ENCODE measurements at places on chromosomes 16 and 17.

DNA sequence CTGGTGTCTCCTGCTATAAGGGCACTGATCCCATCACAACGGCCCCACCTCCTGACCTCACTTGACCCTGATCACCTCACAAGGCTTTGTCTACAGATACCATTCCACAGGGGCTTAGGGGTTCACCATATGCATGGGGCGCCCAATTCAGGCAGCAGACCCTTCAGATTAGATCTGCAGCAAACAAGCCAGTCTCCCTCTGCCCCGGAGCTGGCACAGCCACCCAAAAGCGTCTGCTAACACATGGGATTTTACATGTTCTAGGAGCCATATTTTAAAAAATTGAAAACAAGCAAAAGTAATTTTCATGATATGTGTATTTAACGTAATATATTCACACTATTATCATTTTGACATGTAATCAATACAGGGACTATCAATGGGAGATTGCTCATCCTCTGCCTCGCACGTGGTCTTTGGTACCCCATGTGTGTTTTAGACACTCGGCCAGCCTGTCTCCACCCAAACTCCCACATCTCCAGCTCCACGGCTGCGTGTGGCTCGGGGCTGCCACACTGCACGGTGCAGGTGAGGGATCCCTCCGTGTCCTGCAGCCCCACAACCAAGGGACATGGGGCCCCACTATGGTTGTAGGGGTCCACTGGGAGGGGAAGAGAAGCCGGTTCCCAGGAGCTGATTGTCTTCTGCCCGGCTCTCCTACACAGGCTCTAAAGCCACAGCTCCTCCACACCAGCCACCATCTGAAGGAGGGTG, 107.6 kb downstream of the RBFOX3 start:
- DNase-seq = no peak

DNA sequence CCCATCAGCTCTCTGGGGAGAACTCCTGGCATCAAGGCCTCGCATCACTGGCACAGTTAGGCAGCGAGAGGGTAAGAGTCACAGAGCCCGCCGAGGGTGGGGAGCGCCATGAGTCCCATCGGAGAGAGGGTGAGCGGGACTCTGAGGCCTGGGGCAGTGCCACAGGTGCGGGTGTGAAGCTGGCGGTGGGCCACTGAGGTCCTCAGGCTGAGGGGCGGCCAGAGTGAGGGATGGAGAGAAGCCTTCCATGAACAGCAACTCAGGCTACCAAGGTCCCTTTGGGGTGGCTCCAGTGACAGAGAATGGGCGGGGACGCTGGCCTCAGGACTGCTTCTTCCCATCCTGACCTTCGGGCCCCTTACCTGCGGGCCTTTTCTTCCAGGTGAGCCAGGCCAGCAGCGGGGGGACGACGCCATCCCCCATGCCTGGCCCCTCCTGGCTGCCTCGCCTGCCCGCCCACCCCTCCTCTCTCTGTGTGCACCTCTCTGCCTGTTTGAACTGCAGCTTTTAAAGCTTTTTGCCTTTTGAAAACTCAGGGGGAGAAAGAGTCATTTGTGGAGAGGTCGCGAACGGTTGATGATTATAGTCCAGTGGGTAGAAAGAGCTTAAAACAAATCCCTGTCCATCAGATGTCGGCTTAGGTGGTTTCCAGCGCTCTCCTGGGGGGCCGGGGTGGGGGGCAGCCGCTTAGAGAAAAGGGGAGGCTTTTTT, 149.3 kb upstream of the GSE1 start:
- DNase-seq = peak; percentile 17

- DNase-seq = no peak
These were observed 1.0 kb downstream of the NHERF1 start for GRCh38 chr17:74749279-74750038.

GRCh38 chr16:11024333-11025053, 80.1 kb downstream of the CLEC16A start:
- DNase-seq = no peak

GRCh38 chr16:84790301-84790700, 29.5 kb upstream of the CRISPLD2 start:
- DNase-seq = no peak

DNA sequence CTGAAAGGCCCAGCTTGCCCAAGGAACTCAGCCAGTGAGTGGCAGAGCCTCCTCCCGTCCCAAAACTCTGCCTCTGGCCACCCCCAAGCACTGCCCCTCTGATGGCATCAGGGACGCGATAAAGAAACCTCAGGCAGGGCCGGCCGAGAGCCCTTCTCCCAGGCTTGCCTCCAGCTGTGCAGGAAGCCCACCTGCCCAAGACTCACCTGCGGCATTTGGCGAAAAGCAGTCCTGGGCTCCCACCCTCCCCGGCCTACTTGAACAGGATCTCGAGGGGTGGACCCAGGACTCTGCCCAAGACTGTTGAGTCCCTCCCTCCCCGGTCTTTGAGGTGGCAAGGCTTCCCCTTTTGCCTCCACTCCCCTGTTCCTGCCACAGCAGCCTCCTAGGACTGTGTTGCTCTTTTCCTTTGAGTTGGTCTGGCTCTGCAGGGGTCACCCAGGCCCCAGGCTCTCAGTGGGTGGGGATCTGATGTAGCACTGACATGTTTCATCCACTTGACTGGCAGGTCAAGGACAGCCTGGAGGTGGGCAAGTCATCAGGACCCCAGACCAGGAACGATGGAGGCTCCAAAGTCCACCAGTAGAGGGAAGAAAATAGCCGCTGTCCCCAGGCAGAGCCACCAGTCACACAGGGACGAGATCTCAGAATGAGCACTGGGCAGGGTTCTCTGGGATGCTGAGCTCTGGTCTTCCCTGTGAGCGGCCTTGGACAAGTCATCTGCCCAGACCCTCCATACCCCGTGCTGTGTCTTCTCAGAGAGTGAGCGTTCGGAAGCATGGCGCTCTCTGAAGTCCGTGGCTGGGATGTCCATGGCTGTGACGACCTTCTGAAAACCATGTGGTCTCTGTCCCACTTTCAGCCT, 111.0 kb upstream of the TNRC6C start:
- DNase-seq = no peak

DNA sequence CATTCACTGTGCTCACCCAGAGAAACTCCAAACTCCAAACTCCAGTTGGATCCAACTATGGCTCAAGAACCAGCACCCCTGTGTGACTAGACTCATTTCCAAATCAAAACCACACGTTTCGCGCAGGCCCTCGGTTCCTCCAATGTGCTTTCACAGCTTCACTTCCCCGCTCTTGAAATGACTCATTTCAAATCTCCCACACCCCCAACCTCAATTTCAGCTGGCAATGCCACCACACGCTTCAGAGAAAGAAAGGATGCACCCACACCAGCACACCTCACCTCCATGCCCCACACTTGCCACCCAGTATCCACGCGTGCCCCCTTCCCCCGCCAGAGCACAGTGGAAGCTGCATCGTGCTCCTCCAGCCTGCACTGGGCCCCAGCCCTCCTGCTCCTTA, 9.0 kb downstream of the TMEM92 start:
- DNase-seq = no peak

GRCh38 chr17:57106107-57106835, 21.2 kb downstream of the AKAP1 start:
- DNase-seq = no peak

DNA sequence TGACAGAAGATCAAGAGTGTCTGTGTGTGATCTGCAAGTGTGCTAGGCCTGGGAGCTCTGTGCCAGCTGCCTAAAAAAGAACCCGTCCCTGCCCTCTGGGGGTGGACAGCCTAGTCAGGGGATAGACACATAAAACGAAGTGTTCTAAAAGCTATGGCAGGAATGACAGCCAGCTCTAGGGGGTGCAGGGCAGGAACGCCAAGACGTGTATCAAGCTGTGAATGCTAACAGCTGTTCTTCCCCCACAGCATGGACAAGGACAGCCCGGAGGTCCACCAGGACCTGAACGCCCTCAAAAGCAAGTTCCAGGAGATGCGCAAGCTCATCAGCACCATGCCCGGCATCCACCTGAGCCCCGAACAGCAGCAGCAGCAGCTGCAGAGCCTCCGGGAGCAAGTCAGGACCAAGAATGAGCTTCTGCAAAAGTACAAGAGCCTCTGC, 5.1 kb downstream of the RASD1 start:
- no peak for DNase-seq

DNA sequence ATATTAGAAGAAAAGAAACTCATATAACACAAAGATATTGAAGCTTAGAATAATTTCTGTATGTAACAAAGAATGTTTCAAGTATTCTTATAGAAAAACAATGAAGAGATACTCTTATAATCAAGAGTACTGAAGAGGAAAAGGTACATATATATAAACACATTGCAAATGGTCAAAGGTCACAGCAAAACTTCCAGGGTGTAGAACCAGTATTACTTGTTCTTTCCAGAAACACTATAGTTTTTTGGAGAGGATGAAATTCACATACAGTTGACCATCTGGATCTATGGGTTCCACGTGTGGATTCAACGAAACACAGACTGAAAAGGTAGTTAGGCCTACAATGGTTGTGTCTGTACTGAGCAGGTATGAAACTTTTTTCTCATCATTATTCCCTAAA, 22.6 kb downstream of the PRPSAP1 start:
- DNase-seq = no peak

- no peak for DNase-seq
These were observed 10.2 kb upstream of the HOXB9 start for GRCh38 chr17:48636177-48637018.

DNA sequence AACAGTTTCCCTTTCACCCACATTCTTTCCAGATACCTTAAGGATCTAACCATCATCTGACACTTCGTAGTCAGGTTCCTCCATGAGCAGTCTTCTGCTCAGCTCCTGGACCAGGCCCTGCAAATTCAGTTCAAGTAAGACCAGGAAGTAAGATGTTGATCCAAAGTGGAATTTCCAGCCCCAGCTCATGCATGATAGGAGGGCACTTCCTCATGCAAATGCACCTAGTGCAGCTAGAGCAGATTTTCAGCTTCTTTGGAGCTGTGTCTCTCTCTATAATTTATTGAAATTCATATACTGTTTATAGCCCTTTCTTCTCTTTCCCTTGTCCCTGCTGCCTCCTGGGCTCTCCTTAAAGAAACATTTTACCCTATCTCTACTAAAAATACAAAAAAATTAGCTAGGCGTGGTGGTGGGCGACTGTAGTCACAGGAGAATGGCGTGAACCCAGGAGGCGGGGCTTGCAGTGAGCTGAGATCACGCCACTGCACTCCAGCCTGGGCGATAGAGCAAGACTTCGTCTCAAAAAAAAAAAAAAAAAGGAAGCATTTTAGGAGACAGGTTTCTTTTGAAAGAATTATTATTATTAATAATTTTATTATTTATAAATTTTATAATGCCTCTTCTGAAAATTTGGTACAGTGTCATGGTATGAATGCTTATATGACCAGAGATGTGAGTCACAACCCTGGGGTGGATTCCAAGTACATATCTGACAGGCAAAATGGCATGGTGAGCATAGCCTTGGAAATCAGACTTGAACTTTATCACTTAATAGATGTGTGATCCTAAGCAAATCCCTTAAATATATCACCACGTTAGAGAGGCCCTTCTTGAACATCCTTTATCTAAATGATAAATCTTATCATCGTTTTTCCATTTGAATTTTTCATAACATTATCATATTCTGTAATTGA, 94.3 kb downstream of the SSH2 start:
- no peak for DNase-seq

GRCh38 chr16:56041556-56042140, 149.6 kb upstream of the GNAO1 start:
- DNase-seq = peak; percentile 24

DNA sequence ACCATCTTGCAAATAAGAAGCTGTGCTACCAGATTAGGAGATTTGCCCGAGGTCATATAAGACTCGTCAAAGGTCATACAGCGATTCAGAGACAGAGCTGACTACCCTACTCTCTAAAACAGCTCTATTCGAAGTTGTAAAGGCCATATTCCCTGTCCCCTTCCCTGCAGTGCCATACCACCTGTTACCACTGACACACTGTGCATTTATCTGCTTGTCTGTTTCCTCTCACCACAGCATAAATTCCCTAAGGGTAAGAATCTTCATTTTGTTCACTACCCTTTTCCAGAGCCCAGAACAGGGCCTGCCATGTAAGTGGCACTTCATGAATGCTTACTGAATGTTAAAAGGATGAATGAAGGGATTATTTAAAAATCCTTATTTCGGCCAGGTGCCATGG, 3.4 kb upstream of the KSR1 start:
- DNase-seq = no peak

DNA sequence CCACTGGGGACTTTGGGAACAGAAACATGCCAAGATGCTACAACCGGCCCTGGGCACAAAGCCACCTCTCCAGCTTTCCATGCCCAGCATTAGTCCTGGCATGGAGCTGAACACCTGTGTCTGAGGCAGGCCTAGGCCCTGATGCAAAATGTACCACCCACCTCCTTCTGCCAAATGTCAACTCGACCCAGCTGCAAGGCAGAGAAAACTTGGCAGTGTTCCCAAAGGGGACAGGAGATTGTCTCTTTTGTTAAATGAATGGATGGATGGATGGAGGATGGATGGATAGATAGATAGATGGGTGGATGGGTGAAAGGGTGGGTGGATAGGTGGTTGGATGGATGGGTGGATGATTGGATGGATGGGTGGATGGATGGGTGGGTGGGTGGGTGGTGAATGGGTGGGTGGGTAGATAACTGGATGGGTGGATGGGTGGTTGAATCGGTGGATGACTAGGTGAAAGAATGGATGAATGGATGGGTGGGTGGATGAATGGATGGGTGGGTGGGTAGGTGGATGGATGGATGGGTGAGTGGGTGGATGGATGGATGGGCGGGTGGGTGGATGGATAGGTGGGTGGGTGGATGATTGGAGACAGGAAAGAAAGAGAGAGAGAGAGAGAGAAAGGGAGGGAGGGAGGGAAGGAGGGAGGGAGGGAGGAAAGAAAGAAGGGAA, 73.4 kb upstream of the TNRC6C start:
- peak; percentile 92 for DNase-seq

DNA sequence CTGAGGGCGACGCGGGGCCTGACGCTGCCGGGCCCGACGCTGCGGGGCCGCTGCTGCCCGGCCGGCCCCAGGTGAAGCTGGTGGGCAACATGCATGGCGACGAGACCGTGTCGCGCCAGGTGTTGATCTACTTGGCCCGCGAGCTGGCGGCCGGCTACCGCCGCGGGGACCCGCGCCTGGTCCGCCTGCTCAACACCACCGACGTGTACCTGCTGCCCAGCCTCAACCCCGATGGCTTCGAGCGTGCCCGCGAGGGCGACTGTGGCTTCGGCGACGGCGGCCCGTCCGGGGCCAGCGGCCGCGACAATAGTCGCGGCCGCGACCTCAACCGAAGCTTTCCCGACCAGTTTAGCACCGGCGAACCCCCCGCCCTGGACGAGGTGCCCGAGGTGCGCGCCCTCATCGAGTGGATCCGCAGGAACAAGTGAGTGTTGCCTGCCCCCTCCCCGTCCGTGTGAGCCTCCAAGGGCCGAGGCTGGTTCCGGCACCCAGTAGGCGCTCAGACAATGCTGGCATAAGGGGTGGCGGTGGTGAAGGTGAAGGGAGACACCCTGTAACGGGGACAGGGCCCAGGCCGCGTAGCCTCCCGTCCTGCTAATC, 676 bp downstream of the CPD start:
- DNase-seq = no peak

DNA sequence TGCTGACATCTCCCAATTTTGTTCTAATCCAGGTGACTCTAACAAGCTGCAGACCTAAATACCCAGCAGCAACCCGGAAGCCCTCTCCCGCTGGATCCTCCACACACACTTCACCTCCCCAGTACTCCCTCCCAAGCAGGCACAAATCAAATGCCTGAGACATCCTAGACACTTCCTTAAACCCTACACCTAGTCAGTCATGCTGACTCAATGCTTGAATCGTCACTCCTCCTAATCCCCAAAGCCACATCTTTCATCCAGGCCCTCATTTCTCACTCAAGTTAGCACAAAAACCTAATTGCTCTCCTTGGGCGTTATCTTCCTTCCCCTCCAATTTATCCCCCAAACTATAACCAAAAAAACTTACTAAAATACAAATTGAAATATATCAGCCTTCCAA, 32.7 kb downstream of the CMC2 start:
- DNase-seq = no peak
